ENCODE measurements at places on chromosomes 6 and 20.

GRCh38 chr6:119323478-119323877 lies 26.1 kb downstream of the MAN1A1 start:
- no peak for DNase-seq

DNA sequence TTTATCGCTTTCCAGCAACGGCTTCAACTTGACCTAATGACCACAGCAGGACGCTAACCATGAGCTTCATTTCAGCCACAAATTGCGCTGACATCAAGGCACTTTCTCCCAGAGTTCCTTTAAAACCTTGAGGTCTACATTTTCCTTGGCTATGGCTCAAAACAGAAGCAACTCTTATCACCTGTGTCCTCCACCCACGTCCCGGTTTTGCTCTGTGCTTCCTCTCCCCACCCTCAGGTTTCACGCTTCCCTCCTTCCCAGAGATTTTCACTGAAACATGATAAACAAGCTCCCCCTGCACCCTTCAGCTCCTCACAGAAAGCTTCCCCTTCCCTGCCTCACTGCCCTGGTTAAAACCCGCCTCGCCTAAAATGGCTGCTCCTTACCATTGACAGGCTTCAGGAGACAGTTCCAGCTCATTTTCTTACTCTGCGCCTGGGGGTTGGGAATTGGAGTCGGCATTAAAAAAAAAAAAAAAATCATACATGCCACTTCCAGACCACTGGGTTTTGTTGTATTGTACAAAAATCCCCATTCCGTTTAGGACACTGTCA lies 229.5 kb downstream of the UBE3D start:
- no peak for DNase-seq

GRCh38 chr6:35650015-35650414 lies 38.7 kb downstream of the FKBP5 start:
- DNase-seq = no peak

- no peak for DNase-seq
These were observed 185.6 kb downstream of the TSHZ2 start for GRCh38 chr20:53157443-53158408.

GRCh38 chr6:168499045-168499650 lies 58.2 kb downstream of the SMOC2 start:
- DNase-seq = no peak

- DNase-seq = no peak
These were observed 4.8 kb upstream of the NHSL1 start for GRCh38 chr6:138503881-138504680.

- DNase-seq = no peak
These were observed 10.1 kb downstream of the JARID2 start for GRCh38 chr6:15255909-15256395.

Measured in naive thymus-derived CD4-positive, alpha-beta T cell (primary cell).